ENCODE measurements at places on chromosomes 6 and 20. TPM values are rescaled to one million over a fixed set of nuclear protein-coding genes. Genes with fewer than 3 reads are reported as not detected.

COL19A1 gene
- total RNA-seq, result 0.06 TPM

XKR7 gene
- total RNA-seq, result not detected

C6orf141 gene
- total RNA-seq, result 0.68 TPM

BMP5 gene
- total RNA-seq, result not detected

VSX1 gene
- not detected for total RNA-seq

LY6G6F gene
- total RNA-seq, result not detected

HMGCLL1 gene
- total RNA-seq, result not detected

MAS1 gene
- not detected for total RNA-seq

C6orf58 gene
- not detected for total RNA-seq

PRSS35 gene
- 0.28 TPM for total RNA-seq

IPCEF1 gene
- total RNA-seq, result 46.4 TPM

LY6G6D gene
- not detected for total RNA-seq

ASF1A gene
- total RNA-seq, result 66.8 TPM

ZNF512B gene
- total RNA-seq, result 15.4 TPM

APCDD1L gene
- not detected for total RNA-seq

HIVEP2 gene
- total RNA-seq, result 45.8 TPM

TMC2 gene
- not detected for total RNA-seq

DNA sequence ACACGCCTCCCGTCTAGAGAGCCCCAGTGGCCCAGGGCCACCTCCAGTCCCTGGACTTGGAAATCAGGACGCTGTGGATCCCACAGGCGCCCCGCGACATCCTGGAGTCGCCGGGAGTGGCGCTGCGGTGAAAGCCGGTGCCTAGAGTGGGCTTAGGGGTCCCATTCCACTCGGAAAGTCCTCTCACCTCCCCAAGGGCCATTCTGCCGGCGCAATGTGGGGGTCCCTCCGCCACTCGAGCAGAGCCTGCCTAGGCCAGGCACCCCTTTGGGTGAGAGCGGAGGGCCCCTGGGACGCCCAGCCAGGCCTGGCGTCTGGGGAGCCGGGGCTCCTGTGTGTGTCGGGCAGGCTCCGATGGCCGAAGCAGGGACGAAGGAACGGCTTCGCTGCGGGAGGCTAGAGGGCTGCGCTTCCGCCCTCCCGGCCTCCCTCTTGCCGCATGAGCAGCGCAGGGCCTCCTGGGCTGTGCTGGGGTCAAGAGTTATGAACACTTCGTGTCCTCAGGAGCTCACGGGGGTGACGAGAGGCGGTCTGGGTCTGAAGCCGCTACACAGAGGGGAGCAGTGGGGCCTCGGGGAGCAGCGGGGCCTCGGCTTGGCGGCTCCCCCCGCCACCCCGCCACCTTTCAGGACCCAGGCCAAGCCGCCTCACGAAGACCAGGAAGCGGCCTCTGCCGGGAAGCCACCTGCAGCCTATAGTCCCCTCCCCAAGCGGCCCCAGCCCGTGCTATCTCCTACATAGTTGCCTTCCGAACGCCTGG lies 13.6 kb downstream of the POU3F2 start:
- peak overlapping the region; percentile 33 for H3K4me3 ChIP-seq
- H3K27ac ChIP-seq, result no peak overlapping the region
- peaks cover 18% of the 10 kb centered on the region for H3K4me1 ChIP-seq
- DNase-seq, result peak; percentile 42

DNA sequence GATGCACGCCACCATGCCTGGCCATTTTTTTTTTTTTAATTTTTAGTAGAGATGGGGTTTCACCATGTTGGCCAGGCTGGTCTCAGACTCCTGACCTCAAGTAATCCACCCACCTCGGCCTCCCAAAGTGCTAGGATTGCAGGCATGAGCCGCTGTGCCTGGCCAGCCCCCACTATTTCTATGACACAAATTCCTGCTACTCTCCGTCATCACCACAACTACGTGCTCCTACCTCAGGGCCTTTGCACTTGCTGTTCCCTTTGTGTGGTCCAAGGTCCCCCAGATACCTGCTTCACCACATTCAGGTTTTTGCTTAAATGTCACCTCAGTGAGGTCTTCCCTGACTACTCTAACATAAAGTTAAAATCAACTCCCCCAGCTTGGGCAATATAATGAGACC lies 5.2 kb upstream of the CEBPB start:
- peaks cover 17% of the 10 kb centered on the region for H3K27me3 ChIP-seq
- DNase-seq, result no peak
- no peak overlapping the region for H3K4me3 ChIP-seq
- peaks cover 3% of the 10 kb centered on the region for H3K4me1 ChIP-seq

GRCh38 chr6:4964675-4965561 lies 38.9 kb downstream of the RPP40 start:
- no peak overlapping the region for H3K27ac ChIP-seq
- no peaks in the 10 kb centered on the region for H3K27me3 ChIP-seq
- H3K4me1 ChIP-seq, result no peaks in the 10 kb centered on the region
- DNase-seq, result no peak
- H3K4me3 ChIP-seq, result no peak overlapping the region

- H3K36me3 ChIP-seq, result no peaks in the 10 kb centered on the region
- no peak overlapping the region for H3K4me3 ChIP-seq
- DNase-seq, result no peak
- H3K27me3 ChIP-seq, result peaks cover 18% of the 10 kb centered on the region
- H3K4me1 ChIP-seq, result no peaks in the 10 kb centered on the region
Measured at GRCh38 chr6:3855866-3856265, 6.7 kb downstream of the FAM50B start.

- DNase-seq, result no peak
- peaks cover 30% of the 10 kb centered on the region for H3K4me1 ChIP-seq
- H3K27me3 ChIP-seq, result no peaks in the 10 kb centered on the region
- peaks cover 18% of the 10 kb centered on the region for H3K36me3 ChIP-seq
- H3K4me3 ChIP-seq, result peak overlapping the region; percentile 87
- peak overlapping the region; percentile 93 for H3K27ac ChIP-seq
Measured at GRCh38 chr20:62388839-62389600, 2.1 kb downstream of the RPS21 start.

DNA sequence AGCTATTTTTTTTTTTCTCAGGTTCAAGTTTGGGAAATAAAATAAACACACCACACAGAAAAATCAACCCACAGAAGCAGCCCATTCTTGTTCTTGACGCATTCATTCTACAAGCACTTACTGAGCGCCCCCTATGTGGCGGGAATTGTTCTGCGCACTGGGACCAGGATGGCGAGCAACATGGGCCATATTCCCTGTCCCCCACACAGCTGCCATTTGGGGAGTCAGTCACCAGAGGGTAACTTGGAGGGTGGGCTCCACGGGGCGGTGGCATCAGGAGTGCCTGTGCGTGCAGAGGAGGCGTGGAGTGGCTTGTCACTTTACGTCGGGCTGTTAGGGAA lies 185.0 kb upstream of the PDE10A start:
- no peak overlapping the region for H3K4me3 ChIP-seq
- DNase-seq, result no peak
- no peak overlapping the region for H3K27ac ChIP-seq
- H3K27me3 ChIP-seq, result peaks cover 50% of the 10 kb centered on the region

DNA sequence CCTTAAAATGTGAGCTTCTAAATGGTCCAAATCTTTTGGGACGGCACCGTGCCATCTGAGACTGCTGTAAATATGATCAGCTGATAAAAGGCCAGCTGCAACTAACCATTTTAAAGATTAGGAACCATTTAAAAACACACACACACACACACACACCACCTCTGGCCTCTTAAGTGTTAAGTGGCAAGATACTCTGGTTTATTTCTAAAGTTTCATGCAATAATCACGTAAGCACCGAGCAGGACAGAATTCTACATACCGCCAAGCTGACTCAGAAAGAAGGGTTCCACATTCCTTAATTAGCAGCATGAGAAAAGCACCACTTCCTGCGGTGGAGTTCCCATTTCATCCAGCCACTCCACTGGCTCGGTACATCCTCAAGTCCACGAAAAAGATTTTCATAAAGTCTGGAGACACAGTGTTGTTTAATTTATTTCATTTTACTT lies 17.8 kb upstream of the ZNF217 start:
- no peaks in the 10 kb centered on the region for H3K27me3 ChIP-seq
- peaks cover 5% of the 10 kb centered on the region for H3K36me3 ChIP-seq
- H3K4me3 ChIP-seq, result no peak overlapping the region
- no peak for DNase-seq

- H3K36me3 ChIP-seq, result no peaks in the 10 kb centered on the region
- no peak overlapping the region for H3K27ac ChIP-seq
- no peak overlapping the region for H3K4me3 ChIP-seq
- H3K4me1 ChIP-seq, result peaks cover 2% of the 10 kb centered on the region
Measured at GRCh38 chr20:43438578-43439316, 18.9 kb upstream of the SRSF6 start.

DNA sequence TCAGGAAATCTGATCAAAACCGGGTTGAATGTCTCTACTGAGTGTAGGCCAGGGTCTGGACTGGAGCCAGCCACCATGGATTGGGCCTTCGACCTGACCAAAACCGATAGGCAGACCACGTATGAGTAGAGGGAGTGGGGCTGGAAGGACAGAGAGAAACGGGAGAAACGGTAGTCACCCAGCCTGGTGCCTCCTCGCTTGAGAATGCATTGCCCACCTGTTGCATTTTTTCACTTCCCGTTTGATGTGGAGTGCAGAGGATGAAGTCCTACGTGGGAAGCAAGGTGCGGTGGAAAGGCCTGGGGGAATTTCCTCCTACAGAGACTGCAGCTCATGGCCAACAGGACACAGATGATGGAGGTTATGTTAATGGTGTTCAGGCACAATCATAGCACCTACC lies 53.9 kb upstream of the ECI2 start:
- H3K27me3 ChIP-seq, result no peaks in the 10 kb centered on the region
- no peak overlapping the region for H3K4me3 ChIP-seq
- H3K27ac ChIP-seq, result no peak overlapping the region
- DNase-seq, result no peak
- no peaks in the 10 kb centered on the region for H3K4me1 ChIP-seq
- H3K36me3 ChIP-seq, result no peaks in the 10 kb centered on the region

DNA sequence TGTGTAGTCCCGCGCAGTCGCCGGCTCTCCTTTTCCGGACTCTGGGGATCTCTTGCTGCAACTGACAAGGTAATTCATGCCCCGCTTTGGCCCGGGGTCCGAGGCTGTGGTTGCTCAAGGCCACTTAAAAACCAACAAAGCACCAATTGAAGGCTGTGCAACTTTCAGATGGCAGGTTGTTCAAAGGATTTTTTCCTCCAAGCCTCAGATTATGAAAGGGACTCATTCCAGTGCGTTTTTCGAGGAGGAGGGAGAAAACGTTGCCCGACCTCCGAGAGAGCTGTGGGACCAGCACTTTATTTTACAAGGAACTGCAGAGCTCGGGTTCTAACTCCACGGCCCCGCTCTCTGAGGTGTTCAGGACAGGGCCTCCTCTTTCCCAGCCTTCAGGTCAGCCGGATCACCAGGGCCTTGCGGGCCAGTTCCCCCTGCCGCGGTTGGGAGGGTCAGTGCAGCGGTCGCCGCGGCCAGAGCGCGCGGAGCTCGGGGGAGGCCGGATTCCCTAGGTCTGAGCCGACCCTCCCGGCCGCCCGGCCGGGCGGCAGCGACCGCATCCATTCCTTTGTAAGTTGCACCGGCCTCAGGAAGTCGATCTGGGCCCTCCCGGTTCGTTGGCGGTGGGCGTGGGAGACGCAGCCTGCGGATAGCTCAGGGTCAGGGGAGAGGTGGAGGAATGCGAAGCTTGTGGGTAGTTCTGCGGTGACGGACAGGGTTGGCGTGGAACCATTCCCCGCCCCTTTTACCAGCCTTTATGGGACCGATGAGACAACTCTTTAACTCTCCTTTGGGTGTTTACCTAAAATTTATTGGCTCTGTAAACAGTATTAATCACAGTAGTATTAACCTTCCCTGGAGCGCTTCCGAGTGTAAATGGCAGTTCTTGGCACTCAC lies 1.6 kb downstream of the UTRN start:
- H3K27ac ChIP-seq, result no peak overlapping the region
- peaks cover 13% of the 10 kb centered on the region for H3K36me3 ChIP-seq
- peak; percentile 40 for DNase-seq
- H3K4me1 ChIP-seq, result peaks cover 31% of the 10 kb centered on the region
- H3K27me3 ChIP-seq, result peaks cover 3% of the 10 kb centered on the region

- H3K4me3 ChIP-seq, result no peak overlapping the region
- H3K27ac ChIP-seq, result peak overlapping the region; percentile 48
- H3K4me1 ChIP-seq, result peaks cover 26% of the 10 kb centered on the region
- H3K36me3 ChIP-seq, result no peaks in the 10 kb centered on the region
- DNase-seq, result no peak
- H3K27me3 ChIP-seq, result no peaks in the 10 kb centered on the region
Measured at GRCh38 chr20:57471496-57472372, 53.2 kb downstream of the CTCFL start.

DNA sequence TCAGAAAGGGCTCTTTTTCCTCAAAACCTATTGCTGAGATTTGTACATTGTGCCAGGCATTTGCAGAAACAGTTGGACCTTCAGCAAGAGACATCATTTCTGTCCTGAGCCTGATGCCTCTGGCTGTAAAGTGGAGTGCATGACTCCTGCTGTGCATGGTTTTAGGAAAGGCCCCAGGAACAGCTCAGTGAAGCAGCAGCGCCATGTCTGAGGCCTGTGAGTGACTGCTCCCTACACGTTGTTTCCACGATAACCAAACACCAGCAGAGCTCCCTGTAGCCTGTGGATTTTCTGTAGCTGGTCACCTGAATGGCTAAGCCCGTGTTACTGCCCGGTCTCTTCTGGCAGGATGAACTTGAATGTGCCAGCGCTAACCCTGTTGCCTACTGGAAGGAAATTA lies 232.5 kb downstream of the TFAP2C start:
- DNase-seq, result no peak
- peaks cover 17% of the 10 kb centered on the region for H3K27me3 ChIP-seq
- H3K27ac ChIP-seq, result no peak overlapping the region
- H3K4me1 ChIP-seq, result no peaks in the 10 kb centered on the region

DNA sequence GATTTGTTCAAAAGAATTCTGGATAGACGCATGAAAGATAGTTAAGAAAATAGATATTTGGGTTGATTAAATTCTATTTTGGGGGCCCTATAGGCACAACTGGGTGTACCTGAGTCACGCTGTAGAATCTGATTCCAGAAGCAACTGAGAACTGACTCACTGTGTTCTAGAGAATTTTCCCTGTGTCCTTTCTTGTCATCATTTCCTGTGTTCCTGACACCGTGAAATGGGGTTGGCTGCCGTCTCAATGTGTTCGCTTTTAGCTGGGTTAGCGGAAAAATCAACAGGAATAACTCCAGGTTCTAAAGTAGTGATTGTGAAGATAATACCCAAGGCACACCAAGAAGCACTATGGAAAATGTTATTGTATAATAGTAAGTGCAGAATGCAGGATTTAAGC lies 5.0 kb downstream of the GCNT2 start:
- H3K27ac ChIP-seq, result no peak overlapping the region
- H3K27me3 ChIP-seq, result peaks cover 2% of the 10 kb centered on the region
- peaks cover 3% of the 10 kb centered on the region for H3K36me3 ChIP-seq

GRCh38 chr6:54262499-54262898 lies 45.7 kb upstream of the TINAG start:
- H3K4me3 ChIP-seq, result no peak overlapping the region
- H3K27ac ChIP-seq, result no peak overlapping the region
- DNase-seq, result no peak

- no peaks in the 10 kb centered on the region for H3K4me1 ChIP-seq
- no peaks in the 10 kb centered on the region for H3K36me3 ChIP-seq
- no peak for DNase-seq
- no peak overlapping the region for H3K27ac ChIP-seq
- no peaks in the 10 kb centered on the region for H3K27me3 ChIP-seq
Measured at GRCh38 chr6:165236326-165236725, 73.1 kb downstream of the C6orf118 start.
